Kidney (tissue), 22 donors: ENCODE measurements at places on chromosomes 5 and 9. TPM values are rescaled to one million over a fixed set of nuclear protein-coding genes. Genes with fewer than 3 reads are reported as not detected.

GRCh38 chr9:130240410-130241197, 25.0 kb upstream of the HMCN2 start:
- peak; percentile 89 for DNase-seq

DNA sequence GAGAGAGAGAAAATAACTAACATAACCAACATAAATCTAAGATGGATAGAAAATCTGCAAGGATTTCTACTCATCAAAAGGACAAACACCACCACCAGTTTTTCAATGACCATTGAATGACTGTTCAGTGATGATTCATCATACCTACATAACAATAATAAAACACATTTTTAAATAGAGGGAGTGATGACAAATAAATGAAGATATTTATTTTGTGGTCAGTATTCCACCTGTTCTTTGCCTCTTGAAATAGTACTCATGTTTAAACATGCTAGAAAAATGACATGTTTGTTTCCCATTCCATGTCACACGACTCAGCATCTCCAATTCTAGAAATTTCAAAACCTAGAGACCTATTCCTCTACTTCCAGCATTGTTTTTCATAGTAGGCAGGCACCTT, 34.6 kb upstream of the ADAMTS16 start:
- no peak for DNase-seq

ZNF483 gene
- 0.43 TPM for polyA plus RNA-seq

- DNase-seq: no peak
These were observed 114.4 kb downstream of the SLC12A2 start for GRCh38 chr5:128197896-128198522.

HAPLN1 gene
- polyA plus RNA-seq: 0.06 TPM

DNA sequence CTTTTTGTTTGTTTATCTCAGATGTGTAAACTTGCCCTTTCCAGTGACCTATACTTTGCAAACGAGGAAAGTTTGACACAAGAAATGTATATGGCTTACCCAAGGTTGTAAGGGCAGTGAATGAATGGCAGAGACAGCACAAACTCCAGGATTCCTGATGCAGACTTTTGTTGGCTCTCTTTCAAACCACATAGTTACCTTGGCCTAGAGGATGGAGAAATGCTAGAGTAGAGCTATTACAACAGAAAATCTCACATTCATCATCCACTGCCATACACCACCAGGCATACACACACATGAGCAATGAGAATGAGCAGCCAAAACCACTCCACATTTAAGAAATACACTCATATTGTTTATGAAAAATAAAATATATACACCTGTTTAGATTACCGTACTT, 387.0 kb downstream of the TLR4 start:
- DNase-seq: no peak

- no peak for DNase-seq
These were observed 836.8 kb upstream of the CDH9 start for GRCh38 chr5:27875148-27875547.

DNA sequence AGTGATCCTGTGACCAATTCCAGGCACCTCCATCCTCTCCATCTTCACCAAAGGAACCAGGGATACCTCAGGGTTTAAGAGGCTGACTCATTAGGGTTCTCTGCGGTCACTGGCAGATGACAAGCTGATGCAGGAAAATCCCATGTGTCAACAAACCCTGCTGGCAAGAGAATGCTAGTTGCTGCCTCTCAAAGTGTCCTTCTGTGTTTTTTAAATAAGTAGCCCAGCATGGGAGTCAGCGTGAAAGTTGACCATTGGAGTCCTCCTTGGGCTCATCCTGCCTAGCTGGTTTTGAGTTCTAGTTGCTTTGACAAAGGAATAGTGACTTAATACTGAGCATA, 200.2 kb downstream of the SLIT3 start:
- DNase-seq: no peak

DNA sequence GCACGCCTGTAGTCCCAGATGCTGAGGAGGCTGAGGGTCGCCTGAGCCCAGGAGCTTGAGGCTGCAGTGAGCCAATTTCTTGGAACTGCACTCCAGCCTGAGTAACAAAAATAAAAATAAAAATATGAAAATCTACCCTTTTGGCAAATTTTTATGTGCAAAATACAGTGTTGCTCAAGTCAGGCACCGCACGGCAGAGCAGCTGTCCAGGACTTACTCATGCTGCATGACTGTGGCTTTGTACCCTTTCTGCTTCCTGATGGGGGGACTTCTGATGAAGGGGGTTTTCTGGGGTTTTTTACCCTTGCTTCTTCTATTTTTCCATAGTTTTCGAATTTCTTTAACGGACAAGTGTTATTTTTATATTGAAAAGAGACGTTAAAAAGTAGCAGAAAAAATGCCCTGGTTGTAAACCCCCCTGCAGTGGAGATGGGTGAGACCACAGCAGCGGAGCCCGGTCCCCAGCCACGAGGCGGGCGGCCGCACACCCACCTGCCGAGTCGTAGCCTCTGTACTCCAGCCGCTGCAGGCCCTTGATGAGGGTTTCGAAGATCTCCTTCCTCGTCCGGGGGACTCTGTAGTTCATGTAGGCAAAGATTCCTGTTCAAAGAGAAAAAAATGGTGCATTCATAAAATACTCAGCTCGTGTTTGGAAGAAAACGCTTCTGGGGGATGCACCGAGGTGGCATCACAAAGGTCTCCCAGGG, 15.0 kb downstream of the GFPT2 start:
- no peak for DNase-seq

GRCh38 chr5:15002791-15003190, 131.2 kb upstream of the ANKH start:
- no peak for DNase-seq

DNA sequence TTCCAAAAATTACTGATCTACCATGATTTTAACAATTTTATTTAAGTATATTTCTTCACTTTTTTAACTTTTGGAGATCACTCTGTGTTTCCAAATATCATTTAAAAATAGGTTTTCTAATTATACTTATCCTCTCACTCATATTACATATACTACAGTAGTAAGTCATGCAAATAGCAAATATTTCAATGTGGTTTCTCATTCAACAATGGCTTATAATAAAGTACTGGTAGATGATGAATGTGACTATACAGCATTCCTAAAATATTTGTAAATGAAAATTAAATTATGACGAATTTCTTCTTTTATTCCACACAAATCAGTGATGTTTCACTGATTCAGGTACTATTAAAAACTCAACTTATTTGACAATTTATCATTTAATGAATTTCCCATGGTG, 176.3 kb upstream of the MEF2C start:
- DNase-seq: no peak

- DNase-seq: no peak
These were observed 189.5 kb downstream of the ADAMTS6 start for GRCh38 chr5:65292196-65292595.

GRCh38 chr9:109143881-109144562, 23.0 kb downstream of the FRRS1L start:
- DNase-seq: no peak

TAS2R1 gene
- not detected for polyA plus RNA-seq

- DNase-seq: no peak
These were observed 522 bp downstream of the BHMT start for GRCh38 chr5:79111960-79112702.
